ENCODE measurements at places on chromosomes 12 and 14. TPM values are rescaled to one million over a fixed set of nuclear protein-coding genes. Genes with fewer than 3 reads are reported as not detected.

DNA sequence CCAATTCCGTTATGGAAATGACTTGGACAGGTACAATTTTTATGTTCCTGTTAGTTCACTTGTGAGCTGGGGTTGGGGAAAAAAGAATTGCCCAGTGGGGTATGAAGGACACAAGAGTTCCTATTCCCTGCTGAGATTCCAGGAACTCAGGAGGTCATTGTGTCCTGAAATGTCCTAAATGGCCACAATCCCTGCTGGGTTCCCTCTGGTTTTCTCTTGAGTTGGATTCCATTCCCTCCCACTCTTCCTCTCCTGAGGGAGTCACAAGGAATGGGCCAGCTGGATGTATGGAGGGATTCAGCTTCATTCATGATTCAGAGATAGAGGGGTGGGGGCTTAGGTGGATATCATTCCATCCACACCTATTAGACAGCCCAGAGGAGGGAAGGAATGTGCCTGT is 34.5 kb upstream of the DCD start:
- no peak for DNase-seq

GRCh38 chr14:30214014-30214413 is 286.4 kb upstream of the PRKD1 start:
- DNase-seq, result no peak

DNA sequence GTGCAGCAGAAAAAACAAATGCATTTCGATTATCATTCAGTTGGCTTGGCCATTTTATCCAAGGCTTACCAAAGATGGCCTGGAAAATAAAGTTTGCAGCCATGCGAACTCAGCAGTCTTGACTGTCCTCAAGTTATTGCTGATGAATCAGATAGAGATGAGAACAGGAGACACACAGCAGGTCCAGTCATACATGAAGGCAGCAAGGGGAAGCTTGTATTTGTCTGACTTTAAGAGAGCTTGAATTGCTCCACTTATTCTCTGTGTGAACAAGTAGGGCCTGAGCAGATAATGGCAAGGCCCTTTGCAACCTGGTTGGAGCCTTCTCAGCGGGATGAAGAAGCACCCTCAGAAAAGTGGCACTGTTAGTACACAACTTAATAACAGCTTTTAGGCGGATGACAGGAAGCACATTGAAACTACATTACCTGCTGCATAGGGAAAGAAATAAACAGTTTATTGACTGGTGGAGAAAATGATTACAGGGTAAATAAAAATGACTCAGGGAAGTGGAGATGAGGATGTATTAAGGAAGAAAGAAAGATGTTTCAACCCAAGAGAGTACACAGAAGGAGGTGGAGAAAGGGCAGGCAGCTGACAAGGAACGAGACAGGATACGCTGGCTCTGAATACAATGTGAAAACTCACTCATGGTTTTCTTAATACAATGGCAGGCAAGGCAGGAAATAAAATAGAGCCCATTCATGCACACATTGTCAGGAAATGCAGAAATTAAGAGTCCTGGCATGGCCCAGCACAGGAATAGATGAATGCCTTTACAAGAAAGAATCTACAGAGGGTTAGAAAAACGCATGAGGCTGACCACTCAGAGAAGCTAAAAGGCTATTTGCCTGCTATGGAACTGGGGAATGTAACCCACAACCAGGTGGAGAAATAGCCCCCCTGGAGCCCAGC is 128.4 kb downstream of the GALC start:
- DNase-seq, result no peak

- DNase-seq, result no peak
Measured at GRCh38 chr12:12399161-12399560, 42.3 kb downstream of the BORCS5 start.

DNA sequence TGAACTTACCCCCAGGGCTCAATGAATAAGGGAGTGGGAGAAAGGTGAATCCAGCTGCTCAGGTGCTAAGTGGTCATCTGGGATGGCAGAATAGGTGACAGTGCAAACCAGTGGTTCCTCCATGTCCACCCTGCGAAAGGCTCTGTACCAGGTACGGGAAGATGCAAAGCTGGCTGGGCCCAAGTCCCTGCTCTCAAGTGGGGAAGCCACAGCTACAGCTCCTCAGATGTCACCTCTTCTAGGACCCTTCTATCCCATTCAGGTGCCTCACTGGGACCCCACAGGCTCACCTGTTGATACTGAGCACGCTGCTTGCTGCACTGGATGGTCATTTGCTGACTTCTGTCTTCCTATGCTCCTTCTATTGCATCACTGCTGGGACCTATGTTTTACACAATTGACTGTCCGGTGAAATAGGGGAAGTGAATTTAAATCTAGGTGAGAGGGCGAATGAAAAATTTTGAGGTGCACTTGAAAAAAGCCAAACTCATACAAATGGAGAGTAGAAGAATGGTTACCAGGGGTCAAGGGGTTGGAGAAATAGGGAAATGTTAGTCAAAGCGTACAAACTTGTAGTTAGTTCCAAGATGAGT is 20.3 kb upstream of the PPP4R4 start:
- DNase-seq, result no peak

GRCh38 chr14:32675433-32675832 is 263.2 kb upstream of the NPAS3 start:
- DNase-seq, result no peak

- no peak for DNase-seq
Measured at GRCh38 chr12:75854681-75855309, 176.8 kb downstream of the PHLDA1 start.

GRCh38 chr14:88599761-88600439 is 37.1 kb downstream of the ZC3H14 start:
- DNase-seq, result no peak

- DNase-seq, result no peak
Measured at GRCh38 chr14:104151566-104152245, 13.3 kb downstream of the KIF26A start.

GRCh38 chr12:51797301-51797700 is 51.2 kb downstream of the FIGNL2 start:
- DNase-seq, result no peak

DNA sequence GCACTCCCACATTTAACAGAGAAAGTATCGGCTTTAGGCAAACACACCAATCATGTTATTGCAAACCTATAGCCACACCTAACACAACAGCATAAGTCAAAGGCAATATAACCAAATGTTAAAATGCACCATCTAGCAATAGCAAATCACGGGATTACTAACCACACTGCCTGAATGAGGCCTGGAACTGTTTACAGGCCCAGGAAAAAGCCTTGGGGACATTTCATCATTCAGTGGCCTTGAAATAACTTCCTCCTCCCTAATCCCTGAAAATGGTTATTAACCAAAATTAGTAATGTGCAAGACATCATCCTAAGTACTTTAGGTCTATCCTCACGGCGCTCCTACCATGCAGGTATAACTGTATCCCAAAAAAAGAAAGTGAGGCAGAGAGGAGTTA is 2.3 kb downstream of the GALC start:
- no peak for DNase-seq

DNA sequence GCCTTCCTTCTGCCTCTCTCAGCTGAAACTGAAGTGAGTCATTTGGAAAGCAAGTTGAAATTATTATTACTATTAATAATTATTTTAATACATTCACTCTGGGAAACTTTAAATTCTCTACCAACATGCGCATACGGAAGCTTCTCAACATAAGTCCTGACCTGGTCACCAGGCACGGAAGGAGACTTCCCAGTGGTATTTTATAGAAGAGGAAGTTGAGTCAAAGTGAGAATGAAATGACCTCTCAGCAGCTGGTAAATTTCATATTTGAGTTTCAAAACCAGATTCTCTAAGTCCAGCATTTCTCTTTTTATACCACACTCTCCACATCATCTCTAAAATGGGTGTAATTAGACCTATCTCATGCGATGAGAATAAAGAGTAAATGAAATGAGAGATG is 747.4 kb downstream of the VRK1 start:
- DNase-seq, result peak; percentile 24

DNA sequence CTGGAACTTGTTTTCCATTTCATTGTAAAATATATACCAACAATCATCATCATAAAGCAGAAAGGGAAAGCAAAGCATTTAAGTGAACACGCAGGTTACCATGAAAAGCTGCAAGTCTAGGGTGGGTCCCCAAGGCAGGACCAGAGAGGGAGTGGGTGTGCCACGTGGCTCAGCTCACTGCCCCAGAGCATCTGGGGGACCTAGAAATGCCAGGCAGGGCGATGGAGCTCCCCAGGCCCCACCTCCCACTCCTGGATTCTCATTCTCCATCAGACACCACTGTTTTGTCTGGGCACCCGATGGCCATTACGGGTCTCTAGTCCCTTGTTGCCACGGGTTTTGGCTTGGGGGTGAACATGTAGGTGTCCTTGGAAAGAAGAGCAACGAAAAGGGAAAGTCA is 34.7 kb downstream of the BCL11B start:
- DNase-seq, result no peak

DNA sequence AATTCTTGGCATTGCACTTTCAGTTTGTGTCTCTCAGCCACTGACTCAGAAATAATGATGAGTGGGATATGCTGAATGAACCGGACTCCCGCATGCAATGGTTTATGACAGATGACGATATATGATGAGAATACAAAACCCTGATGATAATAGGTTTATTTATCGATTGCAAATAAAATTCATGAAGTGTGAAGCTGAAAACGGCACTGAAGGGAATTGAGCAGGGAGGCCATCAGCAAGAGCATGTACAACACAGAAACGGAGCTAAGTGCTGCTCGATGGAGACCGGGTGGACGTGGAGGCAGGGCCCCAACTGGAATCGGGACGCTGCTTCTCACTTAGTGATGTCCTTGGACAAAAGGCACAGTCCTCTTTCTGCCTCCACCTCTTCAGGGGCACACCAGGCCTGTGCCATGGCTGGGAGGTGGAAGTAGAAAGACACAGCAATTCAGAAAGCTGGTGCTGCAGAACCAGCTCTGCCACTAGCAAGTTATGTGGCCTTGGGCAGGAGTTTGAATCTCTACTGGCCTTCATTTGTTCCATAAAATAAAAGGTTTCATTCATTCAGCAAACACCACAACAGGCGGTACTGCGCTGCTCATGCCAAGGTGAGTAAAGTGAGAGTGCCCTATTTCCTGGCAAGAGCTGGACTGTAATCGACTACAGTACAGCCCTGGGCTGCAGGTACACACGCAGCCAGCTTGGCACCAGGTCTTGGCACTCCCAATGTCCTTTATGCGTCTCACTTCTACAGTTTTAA is 117.0 kb downstream of the EGLN3 start:
- no peak for DNase-seq

- no peak for DNase-seq
Measured at GRCh38 chr12:99911967-99912366, 72.8 kb downstream of the ANKS1B start.

DNA sequence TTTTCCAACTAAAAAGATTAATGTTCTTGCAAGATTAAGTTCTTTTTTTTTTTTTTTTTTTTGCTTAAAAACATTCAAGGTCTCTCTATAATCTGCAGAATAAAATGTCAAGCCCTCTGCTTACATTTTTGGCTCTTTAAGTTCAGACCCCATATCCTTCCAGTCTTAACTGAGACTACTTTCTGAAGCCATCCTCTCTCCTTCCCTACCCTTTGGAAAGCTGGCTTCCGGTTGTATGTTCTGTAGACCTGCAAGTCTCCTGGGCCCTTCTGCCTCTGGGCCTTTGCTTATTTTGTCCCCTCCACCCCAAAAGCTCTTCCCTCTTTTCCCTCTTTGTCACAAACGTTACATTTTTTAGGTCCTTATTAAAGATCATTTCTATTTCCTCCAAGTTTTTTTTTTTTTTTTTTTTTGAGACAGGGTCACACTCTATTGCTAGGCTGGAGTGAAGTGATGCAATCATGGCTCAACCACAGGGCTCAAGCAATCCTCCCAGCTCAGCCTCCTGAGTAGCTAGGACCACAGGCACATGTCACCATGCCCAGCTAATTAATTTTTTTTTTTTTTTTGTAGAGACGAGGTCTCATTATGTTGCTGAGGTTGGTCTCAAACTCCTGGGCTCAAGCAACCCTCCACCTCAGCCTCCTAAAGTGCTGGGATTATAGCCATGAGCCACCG is 46.5 kb downstream of the PTPRB start:
- DNase-seq, result peak; percentile 69

GRCh38 chr12:84842406-84843013 is 70.1 kb downstream of the SLC6A15 start:
- DNase-seq, result peak; percentile 55

GRCh38 chr14:32201193-32201815 is 541 bp upstream of the RNU6-7 start:
- DNase-seq, result peak; percentile 89

DNA sequence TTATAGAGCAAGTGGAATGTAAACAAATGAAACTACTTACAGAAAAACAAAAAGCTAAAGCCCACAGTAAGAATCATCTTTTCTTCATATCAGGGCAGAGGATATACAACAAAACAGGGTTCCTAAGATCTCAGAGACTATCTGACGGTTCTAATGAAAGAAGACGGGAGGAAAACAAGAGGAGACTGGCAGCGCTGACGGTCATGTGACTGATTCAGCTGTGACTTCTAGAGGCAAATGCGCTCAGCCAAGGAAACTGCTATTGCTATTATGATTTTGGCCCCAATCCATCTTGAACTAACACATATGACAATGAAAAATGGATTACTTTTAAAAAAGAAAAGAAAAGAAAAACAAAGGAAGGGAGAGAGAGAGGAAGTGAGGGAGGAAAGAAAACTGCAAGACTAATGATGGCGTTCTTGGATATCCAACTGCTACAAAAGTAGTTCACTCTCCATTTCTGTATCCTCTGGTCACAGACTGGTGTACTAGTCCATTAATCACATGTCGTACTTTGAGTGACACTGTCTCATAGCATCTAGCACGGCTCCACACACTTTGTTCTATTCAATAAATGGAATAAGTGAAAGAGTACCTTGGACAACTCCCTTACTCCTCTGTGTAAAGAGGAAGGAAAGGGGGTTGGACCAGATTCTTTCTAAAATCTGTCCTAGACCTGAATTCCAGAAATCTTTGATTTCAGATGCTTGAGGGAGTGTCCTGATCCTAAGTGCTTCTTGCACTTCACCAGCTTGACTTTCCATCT is 119.3 kb downstream of the DAD1 start:
- DNase-seq, result no peak

DNA sequence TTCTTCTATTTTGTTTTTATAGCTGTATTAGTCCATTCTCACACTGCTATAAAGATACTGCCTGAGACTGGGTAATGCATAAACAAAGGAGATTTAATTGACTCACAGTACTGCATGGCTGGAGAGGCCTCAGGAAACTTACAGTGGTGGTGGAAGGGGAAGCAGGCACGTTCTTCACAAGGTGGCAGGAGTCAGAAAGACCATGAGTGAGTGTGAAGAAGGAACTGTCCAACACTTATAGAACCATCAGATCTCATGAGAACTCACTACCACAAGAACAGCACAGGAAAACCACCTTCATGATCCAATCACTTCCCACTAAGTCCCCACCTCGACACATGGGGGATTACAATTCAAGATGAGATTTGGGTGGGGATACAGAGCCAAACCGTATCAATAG is 42.3 kb downstream of the ARMH4 start:
- DNase-seq, result no peak

The AQP5 gene
- total RNA-seq, result 7.2 TPM

The SRRM4 gene
- 0.96 TPM for total RNA-seq

The TOMM20L gene
- not detected for total RNA-seq

The JPH4 gene
- total RNA-seq, result 0.48 TPM

The TMEM229B gene
- total RNA-seq, result 1.9 TPM

The OAS1 gene
- 27.9 TPM for total RNA-seq

The KRT6A gene
- total RNA-seq, result 701 TPM

The ENDOU gene
- 2.9 TPM for total RNA-seq

The SLC39A2 gene
- not detected for total RNA-seq

The PZP gene
- 2.6 TPM for total RNA-seq

The MSI1 gene
- 0.96 TPM for total RNA-seq

All from umbilical cord (tissue), 2 donors.